ENCODE measurements at places on chromosomes 13 and 19.

DNA sequence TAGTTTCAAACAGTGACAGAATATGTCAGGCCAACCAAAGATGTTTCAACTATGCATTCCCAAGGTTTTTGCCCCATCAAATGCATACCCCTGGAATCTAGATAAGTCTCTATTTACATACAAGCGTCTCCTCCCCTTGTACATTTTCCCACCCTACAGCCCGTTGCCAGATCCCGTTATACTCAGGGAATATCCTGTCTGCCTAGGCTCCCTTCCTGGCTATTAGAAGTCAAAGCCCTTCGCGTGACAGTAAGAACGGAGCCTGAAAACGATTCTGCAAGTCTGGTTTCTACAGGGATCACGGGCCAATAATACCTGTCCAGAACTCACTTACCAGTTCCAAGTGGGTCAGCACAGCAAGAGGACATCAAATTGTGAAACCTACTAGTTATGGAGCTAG, 134.8 kb downstream of the LACC1 start:
- DNase-seq: no peak

GRCh38 chr19:43674183-43674582, 4.2 kb upstream of the PLAUR start:
- no peak for DNase-seq

DNA sequence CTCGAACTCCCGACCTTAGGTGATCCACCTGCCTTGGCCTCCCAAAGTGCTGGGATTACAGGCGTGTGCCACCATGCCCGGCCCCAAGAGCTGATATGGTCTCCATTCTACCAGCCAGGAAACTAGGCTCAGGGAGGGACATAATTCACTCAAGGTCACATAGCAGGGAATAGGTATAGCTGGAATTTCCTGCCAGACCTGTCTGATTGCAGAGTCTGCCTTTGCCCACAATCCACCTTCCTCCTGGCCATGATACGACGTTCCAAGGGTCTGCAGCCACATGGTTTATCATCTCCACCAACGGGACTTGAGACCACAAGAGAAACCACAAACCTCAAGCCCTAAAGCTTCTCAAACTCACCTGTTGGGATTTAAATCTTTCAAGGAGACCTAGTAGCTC, 32.0 kb downstream of the ZNRF4 start:
- DNase-seq: no peak

- no peak for DNase-seq
These were observed 6.5 kb downstream of the CARS2 start for GRCh38 chr13:110699148-110700145.

- no peak for DNase-seq
These were observed 462.2 kb downstream of the FOXO1 start for GRCh38 chr13:40204246-40204645.

- DNase-seq: no peak
These were observed 22.6 kb downstream of the SAE1 start for GRCh38 chr19:47153266-47153665.

- no peak for DNase-seq
These were observed 14.0 kb downstream of the WASF3 start for GRCh38 chr13:26571518-26571917.

GRCh38 chr13:44747179-44747578, 171.0 kb upstream of the TSC22D1 start:
- no peak for DNase-seq

DNA sequence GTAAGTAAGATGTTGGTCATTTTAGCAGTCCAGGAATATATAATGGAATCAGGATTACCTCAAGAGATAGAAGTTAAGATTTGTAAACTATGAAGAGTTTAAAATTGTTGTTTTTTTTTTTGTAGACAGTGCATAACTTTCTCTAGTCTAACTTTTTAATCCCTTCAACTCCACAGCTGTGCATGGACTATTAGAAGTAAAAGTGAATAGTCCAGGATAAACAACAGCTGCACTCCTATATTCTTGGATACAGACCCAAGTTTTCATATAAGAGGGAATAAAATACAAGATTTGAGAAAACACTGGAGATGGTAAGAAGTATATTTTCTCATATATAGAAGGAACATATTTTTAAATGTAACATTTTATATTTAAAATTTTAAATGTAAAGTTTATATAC, 1509.9 kb downstream of the SLITRK5 start:
- no peak for DNase-seq

DNA sequence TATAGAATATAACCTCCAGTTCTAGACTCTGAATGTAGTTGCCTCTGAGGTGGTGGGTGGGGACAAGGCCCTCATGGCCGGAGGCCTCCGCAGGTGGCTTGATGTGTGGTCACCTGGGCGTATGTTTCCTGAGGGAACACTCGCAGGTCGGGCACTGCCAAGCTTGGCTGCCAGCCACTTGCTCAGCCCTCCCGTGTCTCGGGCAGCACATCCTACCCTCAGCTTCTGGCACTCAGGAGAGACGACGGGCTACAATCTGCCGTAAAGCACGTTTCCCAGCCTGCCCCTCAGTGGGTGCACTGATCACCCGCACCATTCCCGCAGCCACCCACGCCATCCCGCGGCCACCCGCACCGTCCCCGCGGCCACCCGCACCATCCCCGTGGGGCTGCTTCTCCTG, 15.2 kb downstream of the THOP1 start:
- DNase-seq: no peak

- peak; percentile 28 for DNase-seq
These were observed 491.2 kb downstream of the COG6 start for GRCh38 chr13:40146611-40147117.

DNA sequence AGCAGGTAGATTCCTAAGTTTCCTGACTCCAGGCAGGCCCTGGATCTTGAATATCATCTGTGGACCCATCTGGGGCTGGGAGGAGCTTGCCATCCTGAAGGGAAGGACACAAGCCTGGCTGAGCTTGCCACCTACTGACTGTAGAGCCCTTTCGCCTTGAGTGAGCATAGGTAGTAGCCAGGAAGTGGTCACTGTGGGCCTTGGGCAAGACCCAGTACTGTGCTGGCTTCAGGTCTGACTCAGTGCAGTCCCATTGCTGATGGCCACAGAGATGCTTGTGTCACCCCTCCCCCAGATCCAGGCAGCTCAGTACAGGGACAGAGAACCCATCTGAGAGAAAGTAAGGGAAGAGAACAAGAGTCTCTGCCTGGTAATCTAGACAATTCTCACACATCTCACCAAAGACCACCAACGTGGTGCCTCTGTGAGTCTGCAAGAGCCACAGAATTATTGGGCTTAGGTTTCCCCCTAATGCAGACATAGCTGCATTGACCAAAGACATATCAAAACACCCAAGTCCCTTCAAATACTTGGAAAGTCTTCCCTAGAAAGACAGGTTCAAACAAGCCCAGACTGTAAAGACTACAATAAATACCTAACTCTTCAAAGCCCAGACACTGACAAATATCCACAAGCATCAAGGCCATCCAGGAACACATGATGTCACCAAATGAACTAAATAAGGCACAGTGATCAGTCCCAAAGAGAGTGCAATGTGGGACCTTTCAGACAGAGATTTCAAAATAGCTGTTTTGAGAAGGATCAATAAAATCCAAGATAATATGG, 108.2 kb upstream of the WASF3 start:
- no peak for DNase-seq

DNA sequence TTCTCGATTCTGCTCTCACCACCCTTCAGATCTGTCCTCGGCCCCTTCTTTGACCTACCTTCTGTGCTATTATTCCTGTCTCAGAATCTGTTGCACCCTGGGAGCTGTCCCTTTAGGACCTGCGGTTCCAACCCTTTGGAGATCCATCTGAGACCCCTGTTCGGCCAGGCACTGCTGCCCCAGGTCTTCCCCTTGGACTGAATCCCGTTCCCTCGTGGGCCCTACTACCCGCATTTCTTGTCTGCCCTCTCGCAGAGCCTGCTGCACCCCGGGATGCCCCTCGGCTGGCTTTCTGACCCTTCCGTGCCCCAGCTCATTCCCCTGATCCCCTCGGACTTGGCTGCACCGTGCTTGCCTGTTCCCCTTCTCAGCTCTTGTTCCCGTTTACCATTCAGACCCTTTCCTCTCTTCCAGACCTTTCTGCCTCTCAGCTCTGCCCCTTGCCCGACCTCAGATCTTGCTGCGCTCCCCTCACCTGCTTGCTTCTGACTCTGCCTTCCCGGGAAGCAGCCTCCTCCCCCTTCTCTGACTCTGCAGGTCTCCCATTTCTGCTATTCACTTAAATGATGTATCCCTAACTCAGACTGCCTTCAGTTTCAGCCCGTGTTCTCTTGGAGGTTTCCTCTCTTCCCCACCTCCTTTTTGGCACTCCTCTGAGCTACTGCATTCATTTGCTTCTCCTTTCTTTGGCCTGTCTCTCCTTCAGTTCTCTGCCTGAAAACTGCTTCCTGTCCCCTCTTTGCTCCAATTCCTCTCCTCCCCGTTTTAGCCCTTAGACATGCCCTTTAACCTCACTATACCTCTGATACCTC, 1.1 kb downstream of the ARHGAP35 start:
- peak; percentile 10 for DNase-seq

GRCh38 chr19:48844472-48844871, 8.2 kb upstream of the HSD17B14 start:
- no peak for DNase-seq

GRCh38 chr13:40302351-40302750, 364.1 kb downstream of the FOXO1 start:
- no peak for DNase-seq

DNA sequence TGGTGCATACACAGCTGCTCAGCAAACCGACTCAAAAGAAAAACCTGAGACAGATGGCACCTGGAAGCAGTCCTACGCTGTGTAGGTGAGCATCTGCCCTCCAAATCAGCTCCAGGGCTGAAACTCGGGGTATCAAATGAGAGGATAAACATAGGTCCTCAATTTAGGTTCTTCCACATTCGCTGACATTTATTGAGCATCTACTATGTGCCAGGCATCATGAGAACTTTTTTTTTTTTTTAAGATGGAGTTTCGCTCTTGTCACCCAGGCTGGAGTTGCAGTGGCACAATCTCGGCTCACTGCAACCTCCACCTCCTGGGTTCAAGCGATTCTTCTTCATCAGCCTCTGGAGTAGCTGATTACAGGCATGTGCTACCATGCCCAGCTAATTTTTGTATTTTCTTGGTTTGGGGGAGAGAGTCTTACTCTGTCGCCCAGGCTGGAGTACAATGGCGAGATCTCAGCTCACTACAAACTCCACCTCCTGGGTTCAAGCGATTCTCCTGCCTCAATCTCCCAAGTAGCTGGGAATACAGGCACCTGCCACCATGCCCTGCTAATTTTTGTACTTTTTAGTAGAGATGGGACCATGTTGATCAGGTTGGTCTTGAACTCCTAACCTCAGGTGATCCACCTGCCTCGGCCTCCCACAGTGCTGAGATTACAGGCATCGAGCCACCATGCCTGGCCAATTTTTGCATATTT, 13.4 kb downstream of the QPCTL start:
- no peak for DNase-seq

DNA sequence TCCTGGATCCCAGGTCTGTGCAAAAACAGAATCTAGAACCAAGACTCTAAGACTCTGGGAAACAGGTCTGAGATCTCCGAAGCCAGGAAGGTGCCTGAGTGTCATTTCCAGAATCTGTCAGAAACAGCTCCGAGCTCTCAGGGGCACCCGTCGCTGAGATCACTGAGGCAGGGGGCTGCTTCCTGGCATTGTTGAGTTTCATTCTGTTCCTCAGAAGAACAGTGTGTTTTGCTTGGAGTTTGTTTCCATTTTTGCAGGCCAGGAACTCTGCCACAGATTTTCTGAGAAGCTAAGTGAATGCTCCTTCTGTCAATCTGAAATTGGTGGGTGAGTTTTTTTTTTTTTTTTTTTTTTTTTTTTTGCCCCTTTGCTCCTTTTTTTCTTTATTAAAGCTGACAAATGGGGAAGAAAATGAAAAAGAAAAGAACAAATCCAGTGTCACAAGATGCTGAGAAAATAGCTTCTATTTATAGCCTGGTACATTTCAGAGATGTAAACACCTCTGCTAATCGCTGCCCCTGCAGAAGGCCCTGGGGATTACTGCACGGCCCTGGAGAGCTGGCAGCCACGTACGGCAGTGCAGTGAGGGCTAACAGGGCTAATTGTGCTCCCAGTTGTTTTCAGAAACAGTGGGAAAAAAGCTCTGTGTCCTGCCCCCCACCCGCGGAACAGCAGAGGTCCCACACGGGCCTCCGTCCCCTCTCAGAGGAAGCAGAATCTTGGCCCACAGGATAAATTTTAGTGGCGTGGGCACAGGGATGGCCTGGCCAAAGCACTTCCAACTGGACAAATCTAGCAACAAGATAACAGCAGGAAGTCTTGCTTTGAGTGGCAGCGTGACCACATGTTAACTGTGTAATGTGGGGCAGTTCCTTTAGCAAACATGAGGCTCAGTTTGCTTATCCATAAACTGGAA, 237.6 kb upstream of the IRS2 start:
- DNase-seq: no peak

DNA sequence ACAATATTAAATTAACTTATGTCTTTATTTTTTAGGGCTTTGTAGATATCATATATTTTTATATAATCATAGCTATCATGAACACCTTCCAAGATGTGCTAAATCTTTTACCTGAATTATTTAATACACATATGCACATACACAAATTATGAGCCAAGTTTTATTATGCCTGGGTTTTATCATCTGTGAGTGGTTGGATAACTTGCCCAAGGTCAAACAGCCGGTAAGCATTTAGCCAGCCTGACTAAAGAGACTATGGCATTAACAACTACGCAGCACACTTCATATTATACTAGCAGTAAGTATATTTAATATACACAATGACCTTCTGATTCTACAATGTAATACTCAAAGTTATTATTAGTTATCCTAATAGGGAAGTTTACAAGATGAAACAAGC, 132.7 kb downstream of the FREM2 start:
- no peak for DNase-seq

DNA sequence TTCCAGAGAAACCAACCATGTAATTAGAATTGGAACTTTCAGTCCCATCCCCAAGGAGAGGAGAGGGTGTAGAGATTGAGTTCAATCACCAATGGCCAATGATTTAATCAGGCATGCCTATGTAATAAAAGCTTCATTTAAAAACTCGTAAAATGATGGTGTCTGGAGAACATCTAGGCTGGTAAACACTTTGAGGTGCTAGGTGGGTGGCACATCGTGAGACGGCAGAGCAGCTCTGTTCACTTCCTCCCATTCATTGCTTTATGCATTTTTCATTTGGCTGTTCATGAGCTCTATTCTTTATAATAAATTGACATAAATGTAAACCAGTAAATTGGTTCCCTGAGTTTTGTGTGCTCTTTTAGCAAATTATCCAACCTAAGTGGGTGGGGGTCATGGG, 90.1 kb downstream of the ELF1 start:
- DNase-seq: no peak

- DNase-seq: no peak
These were observed 15.6 kb downstream of the AP3D1 start for GRCh38 chr19:2135474-2136402.

GRCh38 chr19:48418317-48419064, 25.0 kb downstream of the GRIN2D start:
- no peak for DNase-seq

DNA sequence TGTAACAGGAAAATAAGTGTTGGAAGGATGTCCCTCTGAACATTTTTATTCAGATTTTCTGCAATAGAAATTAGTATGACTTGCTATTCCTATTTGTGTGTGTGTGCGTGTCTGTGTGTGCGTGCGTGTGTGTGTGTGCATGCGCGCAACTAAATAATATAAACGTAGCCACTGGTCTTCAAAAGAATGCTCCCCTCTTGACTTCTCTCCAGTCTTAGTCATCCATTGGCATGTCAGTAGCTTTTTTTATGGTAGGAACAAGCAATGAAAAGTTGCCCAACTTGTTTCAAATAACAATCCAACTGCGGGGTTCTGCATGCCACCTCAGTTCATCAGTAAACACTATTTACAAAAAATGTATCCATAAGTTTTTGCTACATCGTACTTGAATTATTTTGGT, 249.6 kb downstream of the GPC6 start:
- DNase-seq: no peak

- DNase-seq: no peak
These were observed 34.6 kb downstream of the COL4A2 start for GRCh38 chr13:110341445-110342244.
